ENCODE measurements at places on chromosomes 1 and 21. TPM values are rescaled to one million over a fixed set of nuclear protein-coding genes. Genes with fewer than 3 reads are reported as not detected.

KCNN3 gene
- 3.3 TPM for total RNA-seq

TSTD1 gene
- total RNA-seq = 40.0 TPM

RPE65 gene
- total RNA-seq = not detected

FHL3 gene
- total RNA-seq = 15.6 TPM

LAD1 gene
- 4.0 TPM for total RNA-seq

RAB29 gene
- total RNA-seq = 22.7 TPM

ASPM gene
- total RNA-seq = 0.25 TPM

LCE1C gene
- not detected for total RNA-seq

DMBX1 gene
- not detected for total RNA-seq

TESK2 gene
- 1.6 TPM for total RNA-seq

CACHD1 gene
- 4.6 TPM for total RNA-seq

BRINP3 gene
- 14.2 TPM for total RNA-seq

GBP7 gene
- total RNA-seq = not detected

PIK3R3 gene
- 49.8 TPM for total RNA-seq

TMEM240 gene
- total RNA-seq = 7.8 TPM

SPATA45 gene
- not detected for total RNA-seq

MPZ gene
- 4.8 TPM for total RNA-seq

AMY1C gene
- not detected for total RNA-seq

DCST1 gene
- total RNA-seq = not detected

CFHR2 gene
- not detected for total RNA-seq

RNF115 gene
- total RNA-seq = 38.9 TPM

WNT9A gene
- total RNA-seq = 1.8 TPM

VWA5B1 gene
- 0.31 TPM for total RNA-seq

OBSCN gene
- total RNA-seq = 188 TPM

NCAM2 gene
- total RNA-seq = 8.2 TPM

TOMM40L gene
- total RNA-seq = 34.6 TPM

FNDC5 gene
- 151 TPM for total RNA-seq

PSRC1 gene
- total RNA-seq = 2.0 TPM

NEXN gene
- 247 TPM for total RNA-seq

WNT3A gene
- not detected for total RNA-seq

SLAMF9 gene
- total RNA-seq = not detected

SEMA6C gene
- total RNA-seq = 63.4 TPM

FAM72C gene
- total RNA-seq = not detected

HAX1 gene
- 120 TPM for total RNA-seq

CNN3 gene
- total RNA-seq = 113 TPM

CFAP45 gene
- 5.6 TPM for total RNA-seq

UBXN10 gene
- 6.3 TPM for total RNA-seq

CRYZL1 gene
- 29.4 TPM for total RNA-seq

PLEKHA6 gene
- 46.5 TPM for total RNA-seq

CD5L gene
- not detected for total RNA-seq

HSF2BP gene
- total RNA-seq = 0.42 TPM

MROH7 gene
- 12.8 TPM for total RNA-seq

ELF3 gene
- total RNA-seq = 3.4 TPM

All from right cardiac atrium (tissue), 5 donors.